NCI-H510A treated with DMSO at 0.1 percent for 48 hours (cell line): ENCODE measurements at places on chromosomes 16 and 17.

GRCh38 chr17:62578757-62579487 lies 48.5 kb upstream of the MRC2 start:
- DNase-seq, result no peak

DNA sequence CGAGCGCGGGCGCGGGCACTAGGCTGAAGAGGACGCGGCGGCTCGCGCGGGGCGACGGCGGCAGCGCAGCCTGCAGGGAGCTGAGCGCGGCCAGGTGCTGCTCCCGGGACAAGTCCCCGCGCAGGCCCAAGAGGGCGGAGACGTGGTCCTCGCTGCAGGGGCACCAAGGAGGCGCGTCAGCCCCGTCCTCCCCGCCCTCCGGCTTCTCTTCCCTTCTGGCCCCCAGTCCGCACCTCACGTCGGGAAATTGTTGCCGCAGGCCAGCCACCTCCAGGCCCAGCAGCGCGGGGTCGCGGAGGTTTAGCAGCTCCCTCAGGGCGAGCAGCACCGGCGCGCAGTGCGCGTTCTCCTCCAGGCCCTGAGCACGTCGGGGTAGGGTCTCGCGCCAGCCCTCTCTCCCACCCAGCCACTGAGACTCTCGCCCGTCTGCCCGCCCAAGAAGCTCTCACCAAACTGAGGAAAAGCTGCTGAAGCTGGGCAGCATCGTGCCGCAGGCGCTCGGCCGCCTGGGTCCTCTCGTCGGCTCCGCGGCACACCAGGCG lies 761 bp upstream of the MATCAP1 start:
- DNase-seq, result no peak

GRCh38 chr17:15274017-15274416 lies 8.9 kb upstream of the PMP22 start:
- no peak for DNase-seq

GRCh38 chr16:11610580-11610979 lies 23.9 kb upstream of the LITAF start:
- no peak for DNase-seq

GRCh38 chr17:82551779-82552457 lies 32.4 kb downstream of the FOXK2 start:
- peak; percentile 57 for DNase-seq

- no peak for DNase-seq
Observed at GRCh38 chr16:85142771-85143211, 30.5 kb upstream of the CIBAR2 start.

DNA sequence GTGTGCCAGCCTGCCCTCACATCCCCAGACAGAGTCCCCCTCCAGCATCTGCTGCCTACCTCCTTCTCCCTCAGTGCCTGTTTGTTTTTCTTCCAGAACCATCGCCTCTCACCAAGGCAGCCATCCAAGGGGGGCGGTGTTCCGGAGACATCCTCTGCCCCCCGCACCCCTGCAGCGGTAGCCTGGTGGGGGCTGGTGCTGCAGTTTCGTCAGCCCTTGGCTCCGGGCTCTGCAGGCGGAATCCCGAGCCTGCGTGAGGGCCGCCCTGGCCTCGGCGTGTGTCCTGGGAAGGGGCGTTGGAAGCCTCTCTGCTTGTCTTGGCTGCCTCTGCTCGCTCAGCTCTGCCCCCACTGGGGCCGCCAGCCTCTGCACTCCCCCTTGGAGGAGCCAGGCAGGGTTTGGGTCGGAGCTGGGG lies 126.0 kb upstream of the CIBAR2 start:
- no peak for DNase-seq

DNA sequence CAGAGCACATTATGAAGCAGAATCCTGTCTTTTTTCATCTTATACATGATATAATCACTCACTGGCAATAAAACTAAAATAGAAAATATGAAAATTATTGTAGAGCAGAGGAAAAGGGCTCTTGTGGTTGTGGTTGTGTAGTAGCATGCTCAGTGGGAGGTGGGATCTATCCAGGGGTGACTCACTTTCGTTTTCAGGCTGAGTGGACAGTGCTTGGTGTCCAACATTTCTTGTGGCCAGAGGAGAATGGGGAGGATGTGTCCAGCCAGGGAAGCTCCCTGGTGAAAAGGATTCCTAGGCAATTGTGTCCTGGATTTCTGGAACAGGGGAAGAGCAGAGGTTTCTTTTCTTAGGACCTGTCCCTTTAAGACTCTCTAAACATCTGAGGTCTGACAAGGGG lies 31.9 kb upstream of the CPHXL start:
- DNase-seq, result no peak

DNA sequence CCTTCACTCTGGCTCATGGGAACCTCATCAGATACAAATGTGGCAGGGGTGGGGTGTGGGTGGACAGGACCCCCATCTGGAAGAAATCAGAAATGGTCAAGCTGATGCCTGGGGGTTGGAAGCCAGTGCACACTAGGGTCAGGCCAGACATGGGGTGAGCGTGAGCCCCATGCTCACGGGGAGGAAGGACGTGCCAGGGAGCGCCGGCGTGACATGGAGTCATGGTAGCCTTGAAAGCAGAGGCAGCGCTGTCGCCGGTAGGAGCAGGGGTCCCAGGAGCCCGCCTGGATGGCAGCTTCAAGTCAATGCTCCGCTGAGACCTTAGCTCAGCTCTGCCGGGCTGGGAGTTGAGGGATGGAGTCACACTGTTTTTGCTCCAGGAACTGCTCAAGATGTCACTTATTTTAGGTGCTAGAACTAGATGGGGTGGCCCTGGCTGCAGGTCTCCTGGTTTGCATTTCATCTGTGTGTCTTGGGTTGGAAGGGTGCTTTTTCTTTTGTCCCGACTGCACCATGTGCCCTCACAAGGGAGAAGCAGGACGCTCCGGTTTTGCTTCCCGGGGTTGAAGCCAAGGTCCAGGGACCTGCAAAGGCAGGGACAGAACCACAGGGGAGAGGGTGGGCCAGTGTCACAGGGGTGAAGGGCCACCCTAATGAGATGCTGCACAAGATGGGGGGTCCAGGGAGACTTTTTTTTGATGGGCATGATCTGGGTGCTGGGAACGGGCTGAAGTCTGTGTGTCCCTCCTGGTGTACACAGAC lies 51.4 kb downstream of the USP22 start:
- DNase-seq, result no peak

DNA sequence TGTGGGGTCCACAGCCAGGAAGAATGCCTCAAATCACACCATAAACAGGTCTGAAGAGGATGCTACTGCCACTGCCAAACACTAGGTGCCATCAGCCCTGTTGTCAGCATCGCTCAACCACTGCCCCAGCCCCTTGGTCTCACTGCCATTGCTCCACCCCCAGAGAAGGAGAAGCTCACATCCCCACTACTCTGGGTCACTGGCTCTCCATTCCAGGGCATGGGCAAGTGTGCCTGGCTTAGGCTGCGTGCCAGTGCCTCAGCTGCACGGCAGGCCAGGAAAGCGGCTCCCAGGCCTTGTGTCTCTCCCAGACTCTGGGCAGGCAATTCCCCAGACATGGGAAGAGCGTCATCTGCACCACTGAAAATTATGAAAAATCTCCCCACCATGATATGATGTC lies 1.2 kb upstream of the IGSF6 start:
- no peak for DNase-seq

DNA sequence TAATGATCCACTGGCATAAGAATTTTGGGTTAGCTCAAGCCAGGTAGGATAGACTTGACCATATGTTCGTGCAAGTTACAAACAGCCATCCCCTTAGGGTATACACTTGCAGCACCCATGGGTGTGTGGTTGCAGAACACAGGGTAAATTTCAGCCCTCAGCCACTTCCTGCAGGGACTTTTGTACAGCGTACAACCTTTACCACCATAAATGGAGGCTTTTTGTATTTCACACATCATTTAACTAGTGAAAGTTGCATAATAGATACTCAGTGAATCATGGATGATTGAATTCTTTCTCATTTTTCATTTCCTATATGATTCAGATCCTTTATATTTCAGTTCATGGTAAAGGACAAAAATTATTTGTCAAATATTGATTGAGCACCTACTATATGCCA lies 473.9 kb downstream of the CDH13 start:
- DNase-seq, result no peak

DNA sequence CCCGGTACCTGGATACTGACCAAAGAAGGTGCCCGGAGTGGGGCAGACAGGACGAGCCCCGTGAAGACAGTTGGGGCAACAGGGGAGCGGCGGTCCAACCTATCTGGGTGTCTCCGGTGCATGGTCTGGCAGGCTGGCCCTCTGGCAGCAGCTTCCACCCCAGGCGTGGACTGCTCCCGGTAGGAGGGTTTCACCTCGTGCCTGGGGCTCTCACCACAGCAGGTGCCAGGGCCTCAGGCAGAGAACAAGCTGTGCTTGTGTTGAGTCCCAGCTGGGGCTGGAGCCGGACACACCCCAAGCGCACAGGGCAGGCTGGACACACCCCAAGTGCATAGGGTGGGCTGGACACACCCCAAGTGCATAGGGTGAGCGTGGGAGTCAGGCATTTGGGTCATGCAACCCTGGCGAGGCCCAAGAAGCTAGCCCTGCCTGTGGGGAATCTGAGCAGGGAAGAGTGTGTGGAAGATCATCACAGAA lies 1.5 kb upstream of the FBXL16 start:
- DNase-seq, result no peak

GRCh38 chr17:21688293-21688949 lies 3.9 kb upstream of the KCNJ18 start:
- DNase-seq, result no peak

DNA sequence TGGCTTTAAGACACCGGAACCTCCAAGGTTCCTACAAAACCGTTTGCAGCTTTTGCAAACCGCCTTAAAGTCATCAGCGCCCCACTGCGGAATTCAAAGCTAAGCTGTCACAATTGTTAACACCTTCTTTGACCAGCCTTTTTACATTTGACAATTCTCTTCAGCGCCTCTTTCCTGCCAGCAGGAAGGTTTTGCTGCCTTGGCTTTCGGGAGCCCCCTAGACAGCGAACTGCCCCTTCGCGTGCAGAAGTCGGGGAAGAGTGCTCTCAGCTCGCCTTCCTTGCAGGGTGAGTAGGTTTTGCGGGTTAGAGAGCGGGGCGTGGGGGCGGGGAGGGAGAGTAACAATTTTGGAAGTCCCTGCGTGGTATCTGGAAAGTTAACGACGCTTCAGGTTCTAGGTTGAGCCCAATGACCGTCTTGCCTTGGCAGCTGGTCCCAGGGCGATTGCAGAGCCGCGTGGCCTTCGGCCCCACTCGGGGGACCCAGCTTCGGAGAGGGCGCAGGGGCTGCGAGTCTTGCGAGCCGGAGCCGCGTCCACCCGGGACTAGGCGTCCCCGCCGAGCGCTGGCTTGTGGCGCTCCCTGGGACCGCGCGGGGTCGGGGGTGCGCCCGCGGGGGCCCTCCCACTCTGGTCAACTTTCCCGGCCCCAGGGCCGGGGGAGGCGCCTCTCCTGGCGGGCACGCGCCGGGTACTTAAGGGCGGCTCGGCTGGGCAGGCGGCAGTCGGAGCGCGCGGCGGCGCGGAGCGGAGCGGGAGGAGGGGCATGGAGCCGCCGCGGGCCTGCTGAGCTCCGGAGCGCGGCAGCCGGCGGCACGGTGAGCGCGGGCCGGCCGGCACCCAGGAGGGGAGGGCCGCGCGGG lies at the start of gene HAS3:
Gene HAS3 (plus strand): TSS at position 153 of the 861 bp plus-strand sequence. CDS start 3,743 bp downstream, outside the sequence.
- peak; percentile 57 for DNase-seq

DNA sequence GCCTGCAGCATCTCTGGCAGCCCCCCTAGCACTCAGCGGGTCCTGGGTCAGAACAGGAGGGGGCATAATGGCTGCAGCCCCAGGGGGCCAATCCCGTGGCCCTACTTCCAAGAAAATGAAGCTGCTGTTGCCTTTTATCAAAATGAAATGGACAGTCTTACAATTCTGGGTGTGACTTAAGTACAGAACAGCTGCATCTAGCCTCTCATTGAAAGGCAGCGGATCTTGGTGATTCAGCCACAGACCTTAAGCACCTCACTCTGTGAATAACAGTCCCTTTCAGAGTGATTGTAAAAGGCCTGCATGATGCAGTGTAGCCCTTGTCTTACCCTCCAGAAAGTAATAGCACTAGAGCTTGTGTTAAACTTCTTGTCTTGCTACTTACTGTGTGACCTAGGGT lies 11.5 kb upstream of the UMOD start:
- DNase-seq, result no peak

DNA sequence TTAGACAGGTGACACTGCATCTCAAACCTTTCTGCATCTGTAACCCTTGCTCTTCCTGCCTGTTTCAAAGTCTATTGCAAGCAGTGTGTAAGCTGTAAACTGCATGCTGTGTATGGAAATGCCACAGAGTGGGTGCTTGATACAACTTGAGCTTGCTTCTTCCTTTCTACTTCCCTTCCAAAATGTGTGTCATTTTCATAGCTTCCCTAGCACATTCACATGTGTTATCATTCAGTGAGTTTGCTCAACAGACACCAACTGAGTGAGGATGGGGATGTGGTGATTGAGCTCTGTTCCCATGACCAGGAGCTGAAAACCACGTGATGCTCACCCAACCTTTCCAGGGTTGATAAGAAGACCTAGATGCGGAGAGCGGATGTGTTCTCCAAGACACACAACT lies 111.1 kb downstream of the VAT1L start:
- peak; percentile 52 for DNase-seq

DNA sequence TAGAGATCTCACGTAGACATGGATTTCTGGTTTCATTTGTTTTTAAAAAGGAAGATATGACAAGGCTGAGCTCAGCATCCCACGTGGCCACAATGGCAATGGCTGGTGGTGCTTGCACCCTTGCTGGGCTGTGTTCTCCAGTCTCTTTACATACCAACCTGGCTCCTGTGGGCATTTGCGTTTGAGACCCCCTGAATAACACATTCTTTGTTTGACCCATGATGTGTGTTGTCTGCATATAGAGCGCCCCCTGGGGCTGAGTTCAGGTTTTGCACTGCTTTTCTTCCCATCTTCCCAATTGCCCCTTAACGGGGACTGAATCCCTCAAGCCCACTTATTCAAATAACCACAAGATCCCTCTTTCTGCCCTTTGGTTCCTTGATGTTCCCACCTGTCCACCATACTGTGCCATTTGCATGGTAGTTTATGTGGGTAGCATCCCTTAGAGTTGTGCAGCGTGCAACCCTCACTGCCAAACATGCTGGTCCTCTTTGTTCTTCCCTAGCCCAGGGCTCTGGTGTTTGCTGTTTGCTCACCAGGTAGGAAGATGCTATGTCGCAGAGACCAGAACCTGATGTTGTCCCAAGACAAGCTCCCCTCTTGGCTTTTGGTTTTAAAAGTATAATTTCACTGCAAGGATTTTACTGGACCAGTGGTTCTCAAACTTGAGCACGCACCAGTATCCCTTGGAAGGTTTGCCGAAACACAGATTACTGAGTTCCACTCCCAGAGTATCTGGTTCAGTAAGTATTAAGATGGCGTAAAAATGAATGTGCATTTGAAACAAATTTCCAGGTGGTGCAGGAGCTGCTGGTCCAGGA lies 38.5 kb upstream of the NKD1 start:
- DNase-seq, result no peak
